ENCODE measurements at places on chromosomes 4 and X.

GRCh38 chrX:18549643-18550042 is 122.3 kb downstream of the RS1 start:
- no peak for DNase-seq

- DNase-seq = no peak
Measured at GRCh38 chr4:10743357-10743756, 58.8 kb upstream of the CLNK start.

DNA sequence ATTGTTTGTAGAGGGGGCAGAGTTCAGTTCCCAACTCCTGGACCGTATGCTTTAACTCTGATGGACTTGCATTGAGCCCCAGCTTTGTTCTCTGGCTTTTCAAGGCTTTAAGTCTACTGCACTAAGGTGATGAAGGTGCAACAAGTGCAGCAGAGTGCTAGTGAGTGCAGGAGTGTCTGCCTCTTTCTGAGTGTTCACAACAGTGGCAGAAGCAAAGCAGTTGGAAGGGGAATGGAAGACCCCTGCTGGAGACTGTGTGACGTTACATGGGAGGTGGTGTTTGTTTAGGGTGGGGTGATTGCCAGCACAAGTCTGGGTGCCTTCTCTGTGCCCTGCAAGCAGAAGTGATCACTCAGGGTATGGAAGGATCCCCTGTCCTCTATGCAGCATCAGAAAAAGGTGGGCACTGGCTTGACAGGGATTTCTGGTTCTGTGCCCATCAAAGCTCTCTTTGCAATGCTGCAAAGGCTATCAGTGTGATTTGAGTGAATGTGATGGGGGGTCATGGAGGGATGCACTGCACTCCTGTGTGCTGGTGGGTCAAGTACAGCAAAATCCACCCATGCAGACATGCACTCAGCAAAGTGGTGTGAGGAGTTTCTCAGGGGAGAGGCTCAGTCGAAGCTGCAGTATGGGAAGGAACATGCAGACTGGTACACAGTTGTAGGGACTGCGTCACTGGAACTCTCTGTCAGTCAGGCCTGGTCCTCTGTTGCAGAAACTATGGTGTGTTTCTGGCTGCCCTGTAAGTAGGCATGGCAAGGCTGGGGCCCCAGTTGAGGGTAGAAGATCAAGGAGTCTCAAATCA is 70.9 kb upstream of the UGT2B7 start:
- peak; percentile 7 for DNase-seq

DNA sequence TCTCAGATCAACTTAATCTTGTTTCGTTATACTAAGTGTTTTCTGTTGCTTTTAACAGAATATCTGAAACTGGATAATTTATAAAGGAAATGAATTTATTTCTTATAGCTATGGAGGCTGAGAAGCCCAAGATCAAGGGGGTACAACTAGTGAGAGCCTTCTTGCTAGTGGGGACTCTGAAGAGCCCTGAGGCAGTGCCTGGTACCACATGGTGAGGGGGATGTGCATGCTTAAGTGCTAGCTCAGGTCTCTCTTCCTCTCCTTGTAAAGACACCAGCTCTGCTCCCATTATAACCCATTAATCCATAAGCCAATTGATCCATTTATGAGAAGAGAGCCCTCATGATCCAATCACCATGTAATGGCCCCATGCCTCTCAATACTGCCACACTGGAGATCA is 17.9 kb downstream of the COX18 start:
- DNase-seq = no peak

DNA sequence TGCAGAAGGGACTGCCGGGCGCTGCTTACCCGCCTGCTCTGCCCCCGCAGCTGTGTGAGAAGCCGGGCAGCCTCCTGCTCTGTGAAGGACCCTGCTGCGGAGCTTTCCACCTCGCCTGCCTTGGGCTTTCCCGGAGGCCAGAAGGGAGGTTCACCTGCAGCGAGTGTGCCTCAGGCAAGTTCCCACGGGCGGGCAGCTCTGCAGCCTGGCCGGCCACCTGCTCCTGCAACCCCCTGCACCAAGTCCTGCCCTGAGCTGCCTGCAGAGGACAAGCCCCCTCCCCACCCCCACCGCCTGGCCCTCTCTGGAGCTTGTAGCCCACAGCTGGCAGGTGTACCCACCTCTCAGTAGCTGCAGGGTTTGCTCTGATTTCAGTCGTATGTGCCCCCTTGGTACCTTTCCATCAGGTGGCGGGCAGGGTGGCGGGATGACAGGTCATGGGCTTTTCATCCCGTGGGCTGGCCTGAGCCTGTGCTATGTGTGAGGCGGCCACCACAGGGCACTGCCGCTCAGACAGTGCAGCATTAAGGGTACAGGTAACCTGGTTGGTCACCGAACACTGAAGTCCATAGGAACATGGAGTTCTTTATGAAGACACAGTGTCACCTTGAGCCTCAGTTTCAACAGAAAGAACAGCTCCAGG is 56.6 kb downstream of the NELFA start:
- DNase-seq = no peak

- DNase-seq = peak; percentile 79
Measured at GRCh38 chrX:109890910-109891502, 111.9 kb upstream of the TMEM164 start.

DNA sequence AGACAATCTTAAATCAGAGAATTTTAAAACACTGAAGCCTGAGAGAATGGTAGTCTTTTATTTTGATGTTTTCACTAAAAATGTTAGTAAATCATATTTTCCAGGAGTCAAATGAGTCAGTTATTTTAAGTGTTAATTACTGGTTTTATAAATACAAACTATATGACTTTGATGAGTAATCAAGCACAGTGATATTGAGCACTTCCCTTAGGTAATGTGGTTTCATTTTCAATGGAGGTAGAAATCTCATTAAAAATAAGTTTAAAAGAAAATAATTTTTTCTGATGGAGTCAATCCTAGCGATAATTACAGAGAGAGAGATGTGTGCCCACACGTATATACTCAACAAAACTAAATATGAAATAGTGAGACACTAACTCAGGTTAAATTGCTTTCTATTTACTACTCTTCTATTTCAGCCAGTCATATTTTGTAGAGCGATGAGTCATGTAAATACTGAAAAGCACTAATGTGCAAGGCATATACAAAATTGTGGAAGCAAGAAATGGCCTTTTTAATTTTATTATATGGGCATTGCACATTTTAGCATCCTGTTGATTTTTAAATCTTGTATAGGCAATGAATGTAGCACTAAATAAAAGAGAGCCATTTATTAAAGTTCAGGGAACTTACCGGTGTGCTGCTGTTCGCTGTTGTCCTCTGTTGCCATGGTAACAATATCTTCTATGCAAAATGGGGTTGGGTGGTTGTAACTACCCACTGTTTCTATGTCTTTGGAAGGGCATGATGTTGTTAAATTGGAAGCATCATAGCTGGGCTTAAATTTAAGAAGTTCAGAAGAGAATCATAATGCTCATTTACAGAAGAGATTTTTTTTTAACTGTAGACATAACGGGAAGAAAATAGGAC is 513.7 kb downstream of the TLL1 start:
- no peak for DNase-seq

GRCh38 chr4:156476359-156476758 is 495.2 kb downstream of the PDGFC start:
- DNase-seq = no peak

DNA sequence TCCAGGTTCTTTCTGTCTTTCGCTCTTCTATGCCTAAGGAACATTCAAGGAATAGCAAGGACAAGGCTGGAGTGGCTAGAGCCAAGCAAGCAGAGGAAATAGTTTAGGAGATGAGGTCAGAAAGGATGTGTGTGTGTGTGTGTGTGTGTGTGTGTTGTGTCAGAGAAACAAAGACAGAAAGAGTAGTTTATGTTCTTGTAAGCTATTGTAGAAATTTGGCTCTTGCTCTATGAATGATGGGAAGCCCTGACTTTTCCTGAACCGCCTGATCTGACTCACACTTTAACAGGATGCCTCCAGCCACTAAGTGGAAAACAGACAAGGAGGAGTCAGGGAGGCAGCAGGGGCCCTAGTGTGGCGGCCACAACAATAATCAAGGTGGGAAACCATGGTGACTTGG is 39.7 kb downstream of the LGI2 start:
- DNase-seq = no peak

DNA sequence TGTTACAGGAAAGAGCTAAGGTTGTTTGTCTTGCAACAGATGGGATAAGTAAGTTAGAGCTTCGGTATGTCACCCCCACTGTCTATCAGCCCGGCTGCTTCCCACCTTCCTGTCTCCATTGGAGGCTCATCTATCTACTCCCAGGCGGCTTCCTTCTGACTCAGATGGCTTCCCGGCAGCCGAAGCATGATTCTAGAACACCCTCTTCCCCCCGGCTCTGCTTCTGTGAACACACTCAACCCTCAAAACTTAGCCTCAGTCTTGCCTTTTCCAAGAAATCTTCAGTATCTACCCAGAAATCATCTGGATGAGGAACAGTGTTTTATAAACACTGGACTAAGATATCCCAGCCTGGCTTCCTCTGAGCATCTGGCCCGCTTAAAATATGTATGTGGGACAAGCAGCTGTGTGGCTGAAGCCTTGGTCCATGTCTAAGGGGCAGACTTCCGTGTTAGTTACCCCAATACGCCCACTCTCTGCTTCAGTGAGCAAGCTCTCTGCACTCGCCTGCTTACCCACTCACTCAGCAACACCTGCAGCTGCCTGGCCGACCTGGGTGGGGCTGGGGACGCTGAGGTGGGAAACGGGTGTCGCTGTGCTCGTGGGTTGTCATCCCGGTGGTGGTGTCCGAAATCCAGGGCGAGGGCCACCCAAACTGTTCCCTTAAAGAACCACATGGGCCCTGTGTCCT is 12.0 kb upstream of the SLC2A9 start:
- no peak for DNase-seq

- no peak for DNase-seq
Measured at GRCh38 chrX:69102612-69103194, 62.5 kb downstream of the PJA1 start.

GRCh38 chrX:152873361-152873760 is 24.5 kb upstream of the ZNF185 start:
- no peak for DNase-seq

- DNase-seq = no peak
Measured at GRCh38 chr4:115323106-115323707, 209.8 kb upstream of the NDST4 start.
